ENCODE measurements at places on chromosomes 6 and 20. TPM values are rescaled to one million over a fixed set of nuclear protein-coding genes. Genes with fewer than 3 reads are reported as not detected.

C20orf96 gene
- total RNA-seq: 0.64 TPM

GRCh38 chr6:68635412-68635705, 277 bp downstream of the ADGRB3 start:
- no peak for DNase-seq

DNA sequence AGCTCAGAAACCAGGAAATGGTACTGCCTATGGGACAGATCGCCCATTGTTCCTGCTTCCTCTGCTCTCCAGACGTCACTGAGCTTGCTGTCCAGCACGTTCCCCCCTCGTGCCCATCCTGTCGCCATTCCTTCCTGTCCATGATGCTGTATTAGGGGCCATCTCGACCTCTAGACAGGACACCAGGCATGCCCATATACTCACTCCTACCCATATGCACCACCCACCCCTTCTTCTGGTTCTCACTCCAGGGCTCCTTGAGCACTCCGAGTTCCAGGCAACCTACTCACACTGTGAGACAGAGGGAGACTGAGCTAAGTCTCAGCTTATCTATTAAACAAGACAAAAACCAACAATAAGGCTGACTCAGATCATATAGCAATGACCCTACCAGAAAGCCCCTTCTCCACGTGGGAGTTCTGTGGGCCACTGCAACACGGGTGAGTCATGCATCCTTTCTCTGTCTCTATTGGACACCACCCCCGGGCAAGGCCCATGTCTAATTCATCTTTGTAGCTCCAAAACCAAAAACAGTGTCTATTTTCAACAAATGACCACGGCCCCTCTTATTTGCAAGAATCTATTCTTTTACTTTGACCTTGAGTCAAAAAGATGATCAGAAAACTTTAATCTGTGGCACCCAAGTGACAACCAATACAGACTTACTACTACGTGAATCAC, 65.7 kb downstream of the PSMG4 start:
- DNase-seq: peak; percentile 87

DNA sequence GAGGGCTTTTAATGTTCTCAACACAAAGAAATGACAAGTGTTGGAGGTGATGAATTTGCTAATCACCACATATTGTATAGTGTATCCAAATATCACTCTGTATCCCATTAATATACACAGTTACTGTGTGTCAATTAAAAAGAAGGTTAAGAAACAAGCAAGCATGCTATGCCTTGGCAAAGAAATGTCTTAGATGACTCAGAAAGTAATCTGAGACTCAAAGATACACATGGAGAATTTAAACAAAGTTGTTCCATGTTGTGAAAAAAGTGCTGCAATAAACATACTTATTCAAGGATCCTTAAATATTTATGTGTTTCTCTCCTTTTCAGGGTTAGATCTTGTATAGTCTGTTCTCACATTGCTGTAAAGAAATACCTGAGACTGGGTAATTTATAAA, 300.9 kb downstream of the DHX35 start:
- DNase-seq: peak; percentile 41

GRCh38 chr6:1612974-1613306, 3.2 kb downstream of the FOXC1 start:
- peak; percentile 62 for DNase-seq

- DNase-seq: peak; percentile 35
Measured at GRCh38 chr6:31794294-31794865, 1.2 kb downstream of the VARS1 start.

- peak; percentile 75 for DNase-seq
Measured at GRCh38 chr6:71248306-71248765, 40.3 kb upstream of the OGFRL1 start.

DNA sequence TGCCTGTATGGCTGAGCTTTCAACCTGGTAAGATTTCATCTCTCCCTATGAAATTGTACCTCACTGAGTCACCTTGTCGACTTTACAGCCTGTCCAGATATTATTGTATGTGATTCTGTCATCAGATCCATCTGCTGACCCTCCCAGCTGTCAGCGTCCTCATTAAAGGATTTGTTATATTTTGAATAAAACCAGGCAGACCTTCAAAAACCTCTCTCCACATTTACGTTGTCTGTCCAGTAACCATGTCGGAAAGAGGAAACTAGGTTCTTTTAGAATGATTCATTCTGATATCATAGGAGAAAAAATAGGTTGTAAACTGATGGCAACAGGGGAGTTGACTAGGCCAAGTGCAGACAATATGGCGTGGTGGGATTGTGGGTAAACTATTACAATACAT, 38.5 kb downstream of the TSPYL4 start:
- peak; percentile 82 for DNase-seq

GRCh38 chr20:8301655-8302054, 169.6 kb downstream of the PLCB1 start:
- DNase-seq: no peak

DNA sequence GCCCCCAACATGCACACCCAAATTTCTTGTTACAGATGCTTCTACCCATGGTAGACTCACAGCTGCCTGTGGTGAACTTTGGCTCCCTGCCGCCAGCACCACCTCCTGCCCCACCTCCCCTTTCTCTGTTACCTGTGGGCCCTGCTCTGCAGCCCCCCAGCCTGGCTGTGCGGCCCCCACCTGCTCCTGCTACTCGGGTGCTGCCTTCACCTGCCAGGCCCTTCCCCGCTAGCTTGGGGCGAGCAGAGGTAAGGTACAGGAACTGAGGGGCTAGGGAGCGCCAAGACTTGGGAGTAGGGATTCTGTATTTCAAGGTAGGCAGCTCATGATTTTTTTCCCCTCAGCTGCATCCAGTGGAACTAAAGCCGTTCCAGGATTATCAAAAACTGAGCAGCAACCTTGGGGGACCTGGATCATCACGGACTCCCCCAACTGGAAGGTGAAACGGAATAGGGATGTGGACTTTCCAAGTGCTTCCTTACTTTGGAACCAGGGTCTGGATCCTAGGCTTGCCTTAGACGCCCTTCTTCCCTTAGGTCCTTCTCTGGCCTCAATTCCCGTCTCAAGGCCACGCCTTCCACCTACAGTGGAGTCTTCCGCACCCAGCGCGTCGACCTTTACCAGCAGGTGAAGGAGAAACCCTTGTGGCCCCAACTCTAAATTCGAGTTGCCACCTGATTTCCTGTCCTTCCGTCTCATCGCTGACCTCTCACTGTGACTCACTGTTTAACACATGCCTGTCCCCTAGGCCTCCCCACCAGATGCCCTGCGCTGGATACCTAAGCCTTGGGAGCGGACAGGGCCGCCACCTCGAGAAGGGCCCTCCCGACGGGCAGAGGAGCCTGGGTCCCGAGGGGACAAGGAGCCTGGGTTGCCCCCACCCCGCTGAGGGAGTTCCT, 15.5 kb downstream of the BAG6 start:
- no peak for DNase-seq

DNA sequence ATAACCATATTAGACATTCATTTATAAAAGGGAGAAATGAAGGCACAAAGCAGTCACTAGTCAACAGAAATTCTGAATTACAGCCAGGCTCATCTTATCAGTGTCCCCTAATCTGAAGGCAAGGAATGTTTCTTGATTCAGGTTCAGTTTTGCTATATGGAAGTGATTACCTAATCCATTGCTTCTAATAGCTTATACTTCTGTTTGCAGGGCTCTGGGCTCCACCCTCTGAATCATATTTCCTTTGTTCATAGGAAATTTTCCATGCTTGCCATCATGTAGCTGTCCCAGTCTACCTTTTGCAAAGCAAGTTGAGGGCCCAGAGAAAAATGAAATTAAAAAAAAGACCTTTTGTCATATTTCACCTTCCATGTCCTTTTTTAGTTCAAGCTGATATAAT, 96.0 kb downstream of the LCA5 start:
- peak; percentile 83 for DNase-seq

Measured in bronchial epithelial cell (primary cell).